NCI-H1436 treated with DMSO at 0.1 percent for 48 hours (cell line): ENCODE measurements at places on chromosomes 16 and 17.

DNA sequence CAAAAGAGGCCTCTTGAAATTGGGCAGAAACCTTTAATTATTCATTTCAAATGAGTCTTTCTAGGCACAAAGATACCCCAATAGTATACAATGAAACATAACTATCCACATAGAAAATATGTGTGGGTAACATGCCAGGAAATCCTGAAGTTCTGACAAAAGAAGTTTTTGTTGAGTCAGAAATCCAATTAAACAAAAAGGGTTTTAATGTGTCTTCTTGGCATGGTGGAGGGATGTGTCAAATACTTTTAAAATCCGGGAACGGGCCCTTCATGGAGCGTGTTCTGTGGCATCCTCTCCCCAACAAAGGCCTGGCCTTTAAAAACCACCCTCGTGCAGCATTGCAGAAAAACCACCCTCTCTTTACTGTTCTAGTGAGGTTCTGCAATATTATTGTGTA, 14.2 kb downstream of the CDRT4 start:
- no peak for DNase-seq

GRCh38 chr17:732902-733720, 715 bp downstream of the TLCD3A start:
- no peak for DNase-seq

- no peak for DNase-seq
These were observed 15.2 kb upstream of the ZNF469 start for GRCh38 chr16:88367560-88367959.

DNA sequence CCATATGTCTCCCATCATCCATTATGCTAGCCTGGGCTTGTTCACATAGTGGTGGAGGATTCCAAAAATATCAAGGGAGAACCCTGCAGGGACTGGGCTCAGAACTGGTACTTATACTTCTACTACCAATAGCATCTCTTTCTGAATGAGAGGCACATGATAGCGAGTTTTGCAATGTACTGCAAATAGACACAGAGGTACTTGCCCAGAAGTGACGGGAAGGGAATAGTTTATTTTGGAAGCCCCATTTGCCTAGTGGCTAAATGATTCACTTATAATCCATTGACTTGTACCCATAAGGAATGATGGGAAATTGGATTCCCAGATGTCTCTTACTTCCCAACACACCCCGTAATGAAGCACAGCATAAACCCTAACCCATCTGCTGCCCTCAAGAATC, 124.8 kb upstream of the ERCC4 start:
- DNase-seq, result no peak

DNA sequence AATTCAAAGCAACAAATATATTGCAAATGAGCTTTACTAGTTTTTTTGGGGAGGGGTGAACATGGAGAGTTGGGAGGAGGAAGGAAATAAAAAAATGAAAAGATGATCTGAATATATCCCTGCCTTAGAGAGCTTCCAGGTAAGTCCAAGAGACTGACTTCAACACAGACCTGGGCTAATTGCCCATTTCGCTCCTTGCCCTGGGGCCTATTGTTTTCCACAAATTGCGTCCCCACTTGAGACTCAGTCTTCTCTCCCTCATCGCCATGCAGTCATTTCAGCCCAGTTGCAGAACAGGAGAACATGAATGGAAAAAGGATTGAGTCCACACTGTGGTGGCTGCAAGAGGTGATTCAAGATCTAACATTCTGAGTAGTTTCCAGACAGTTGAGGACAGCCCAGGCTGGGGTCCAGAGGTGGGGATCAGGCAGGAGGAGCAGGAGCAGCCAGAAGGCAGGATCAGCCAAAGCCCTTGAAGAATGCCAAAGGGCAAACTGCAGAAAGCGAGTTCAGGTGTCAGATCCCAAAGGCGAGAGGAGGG, 21.6 kb upstream of the TOB1 start:
- no peak for DNase-seq

DNA sequence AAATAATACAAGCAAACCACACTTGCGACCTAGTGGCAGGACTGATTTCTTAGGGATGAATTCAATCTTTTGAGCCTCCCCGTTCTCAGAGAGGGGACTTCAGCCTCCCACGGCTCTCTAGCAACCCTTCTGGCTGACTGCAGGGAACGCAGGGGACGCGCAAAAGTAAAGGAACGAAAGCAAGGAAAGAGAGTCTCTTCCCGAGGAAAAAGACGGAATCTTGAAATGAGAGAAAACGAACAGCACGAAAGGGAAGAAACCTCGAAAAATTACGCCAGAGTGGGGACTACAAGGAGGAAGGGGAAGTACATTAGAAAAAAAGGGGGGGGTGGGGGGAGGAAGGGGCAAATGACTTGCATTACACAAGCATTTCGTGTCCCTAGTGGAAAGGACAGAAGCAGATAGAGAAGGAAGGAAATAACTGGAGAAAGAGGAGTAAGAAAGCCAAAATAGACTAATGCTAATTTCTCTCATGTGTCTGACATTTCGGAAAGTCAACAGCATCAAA, 1.2 kb downstream of the GRB2 start:
- no peak for DNase-seq

DNA sequence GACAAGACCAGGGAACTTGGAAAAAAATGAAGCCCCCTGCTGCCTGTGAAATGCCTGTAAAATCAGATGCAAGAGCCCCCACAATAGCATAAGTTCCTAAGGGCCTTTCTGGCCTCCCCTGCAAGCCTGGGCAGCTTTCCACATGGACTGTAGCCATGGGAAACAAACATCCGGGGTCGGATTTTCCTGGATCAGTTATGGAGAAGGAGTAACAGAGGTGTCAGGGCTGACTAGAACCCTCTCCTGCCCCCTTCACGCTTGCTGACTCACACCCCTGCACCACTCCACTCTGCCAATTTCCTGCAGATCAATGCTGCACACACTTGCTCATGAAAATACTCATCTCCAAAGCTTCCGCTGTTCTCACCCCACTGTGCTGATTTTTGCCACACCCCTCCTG, 258.6 kb downstream of the CBLN1 start:
- no peak for DNase-seq

DNA sequence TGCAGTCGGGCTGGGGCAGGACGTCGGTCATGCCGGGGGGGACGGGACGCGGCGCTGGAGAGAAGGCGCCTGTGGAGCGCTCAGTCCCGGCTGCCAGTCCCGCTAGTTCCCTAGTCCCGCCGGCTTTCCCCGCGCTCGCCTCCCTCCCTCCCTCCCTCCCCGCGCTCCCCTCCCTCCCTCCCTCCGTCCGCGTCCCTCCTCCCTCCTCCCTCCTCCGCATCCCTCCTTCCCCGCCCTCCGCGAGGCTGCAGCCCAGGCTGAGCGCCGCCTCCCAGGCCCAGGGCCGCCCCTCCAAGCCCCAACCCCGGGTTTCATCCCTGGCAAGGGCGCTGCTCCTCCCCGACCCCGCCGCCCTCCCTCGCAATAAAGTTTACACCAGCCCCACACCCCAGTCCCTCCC, 34.8 kb downstream of the TIMM22 start:
- no peak for DNase-seq

DNA sequence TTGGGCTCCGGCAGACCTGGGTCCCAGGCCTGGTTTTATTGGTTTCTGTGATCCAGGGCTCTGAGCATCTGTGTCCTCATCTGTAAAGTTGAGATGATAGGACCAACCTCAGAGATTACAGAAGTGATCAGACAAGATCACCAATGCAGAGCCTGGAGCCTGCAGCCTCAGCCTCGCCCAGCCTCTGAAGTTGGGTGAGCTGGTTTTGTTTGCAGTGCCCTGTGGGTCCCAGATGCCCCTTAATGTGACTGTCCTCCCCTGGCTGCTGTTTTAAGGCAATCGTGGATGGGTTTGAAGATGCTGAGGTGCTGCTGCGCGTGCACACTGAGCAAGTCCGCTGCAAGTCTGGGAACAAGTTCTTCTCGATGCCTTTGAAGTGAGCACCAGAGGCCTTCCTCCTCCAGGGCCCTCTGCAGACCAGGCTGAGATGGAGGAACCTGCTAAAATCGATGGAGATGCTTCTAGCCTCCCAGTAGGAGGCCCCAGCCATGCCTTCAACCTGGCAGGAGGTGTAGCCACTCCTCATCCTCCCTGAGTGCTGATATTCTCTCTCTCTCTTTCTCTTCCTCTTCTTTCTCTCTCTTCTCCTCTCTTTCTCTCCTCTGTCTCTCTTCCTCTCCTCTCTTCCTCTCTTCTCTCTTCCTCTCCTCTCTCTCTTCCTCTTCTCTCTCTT, 5.6 kb upstream of the MMP15 start:
- DNase-seq, result no peak

- no peak for DNase-seq
These were observed 79.5 kb upstream of the RPL38 start for GRCh38 chr17:74123866-74124444.

GRCh38 chr16:48101069-48101674, 54.6 kb downstream of the ABCC12 start:
- no peak for DNase-seq

GRCh38 chr17:65674246-65675045, 113.0 kb upstream of the AXIN2 start:
- no peak for DNase-seq

GRCh38 chr17:34156741-34157589, 98.1 kb upstream of the CCL2 start:
- DNase-seq, result no peak

DNA sequence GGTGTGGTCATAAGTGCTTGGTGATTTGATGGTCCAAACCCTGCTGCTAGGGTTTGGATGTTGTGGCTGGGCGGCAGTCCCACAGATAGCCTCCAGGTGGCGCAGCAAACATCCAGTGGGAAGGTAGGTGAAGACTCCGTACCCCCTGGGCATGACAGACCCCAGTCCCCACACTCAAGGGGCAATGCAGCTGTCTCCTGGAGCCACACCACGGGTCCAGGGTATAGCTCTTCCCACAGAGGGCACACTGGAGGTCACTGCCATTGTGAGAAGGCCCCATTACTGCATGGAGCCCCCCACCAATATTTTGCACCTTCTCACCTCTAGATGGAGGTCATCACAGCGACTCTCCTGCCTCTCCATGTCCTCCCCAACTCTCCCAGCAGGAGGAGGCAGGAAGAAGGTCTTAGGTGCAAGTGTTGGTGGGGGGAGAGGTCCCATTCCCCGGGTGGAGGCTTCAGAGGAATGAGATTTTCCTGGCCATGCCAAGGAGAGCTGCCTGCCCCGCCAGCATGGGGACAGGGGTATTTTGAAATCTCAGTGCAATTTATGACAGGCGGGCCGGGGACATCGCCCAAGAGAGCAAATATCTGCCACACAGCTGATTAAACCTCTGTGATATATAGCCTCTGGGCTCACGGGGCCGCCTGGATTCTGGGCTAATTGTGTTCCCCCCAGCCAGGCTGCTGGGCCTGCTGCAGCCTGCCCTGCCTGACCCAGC, 17.1 kb upstream of the C17orf113 start:
- DNase-seq, result no peak

DNA sequence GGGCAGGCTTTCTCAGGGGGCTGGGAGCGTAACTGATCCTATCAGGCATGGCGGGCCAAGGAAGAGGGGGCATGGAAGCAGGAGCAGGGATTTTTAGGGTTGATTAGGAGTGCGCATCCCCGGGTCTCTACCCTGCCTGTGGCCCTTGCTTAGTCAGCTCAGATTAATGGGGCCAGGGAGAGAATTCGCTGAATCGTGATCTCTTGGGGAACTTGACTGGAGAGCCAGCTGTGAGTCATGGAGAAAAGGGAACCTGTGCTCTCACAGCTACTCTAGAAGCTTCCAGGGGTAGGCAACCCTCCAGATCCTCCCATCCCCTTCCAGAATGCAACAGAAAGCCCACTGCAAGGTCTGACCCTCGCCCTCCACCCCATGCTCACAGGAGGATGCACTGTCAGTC, 3.6 kb downstream of the FOXN1 start:
- DNase-seq, result no peak

GRCh38 chr16:1024138-1024537, 42.6 kb downstream of the SOX8 start:
- DNase-seq, result no peak

- no peak for DNase-seq
These were observed 676 bp upstream of the KRT13 start for GRCh38 chr17:41505809-41506767.

GRCh38 chr16:67174706-67175231, 4.4 kb downstream of the NOL3 start:
- no peak for DNase-seq

- DNase-seq, result no peak
These were observed 10.1 kb upstream of the DHRS13 start for GRCh38 chr17:28912938-28913333.

DNA sequence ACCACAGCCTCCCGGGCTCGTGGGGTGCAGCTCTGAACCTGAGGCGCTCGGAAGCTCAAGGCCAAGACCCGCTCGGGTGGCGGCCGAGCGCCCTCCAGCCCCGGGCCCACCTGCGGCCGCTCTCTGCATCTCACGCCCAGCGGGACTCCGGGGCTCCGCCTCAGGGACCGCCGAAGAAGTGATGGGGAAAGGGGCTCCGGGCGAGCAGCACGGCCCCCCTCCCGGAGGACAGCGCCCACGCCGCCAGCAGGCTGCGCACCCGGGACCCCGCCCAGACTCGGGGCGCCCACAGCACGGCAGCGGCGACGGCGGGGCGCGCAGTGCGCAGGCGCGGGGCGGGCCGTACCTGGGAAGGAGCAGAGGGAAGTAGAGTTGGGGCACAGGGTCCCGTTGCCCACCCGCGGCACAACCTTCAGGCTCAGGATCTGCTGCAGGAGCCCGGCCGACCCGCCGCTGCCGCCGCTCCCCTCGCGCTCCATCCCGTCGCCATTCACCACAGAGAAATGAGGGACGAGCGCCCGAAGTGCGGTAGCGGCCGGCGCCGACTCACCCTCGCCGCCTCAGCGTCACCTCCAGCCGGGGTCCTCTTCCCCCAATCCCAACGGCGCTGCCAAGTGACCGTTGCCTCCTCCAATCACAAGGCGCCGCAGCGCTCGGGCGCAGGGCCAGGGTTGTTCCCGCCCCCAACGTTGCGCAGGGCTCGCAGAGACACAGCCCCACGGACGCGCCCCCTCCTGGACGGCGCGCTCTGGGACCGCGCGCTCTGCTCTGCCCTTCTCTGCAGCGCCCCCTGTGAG, at the start of gene TMEM170A:
TSS of gene TMEM170A (minus strand) at position 568 of the 797 bp plus-strand sequence. CDS start at position 479, 89 bp downstream.
- DNase-seq, result peak; percentile 92

GRCh38 chr17:64492481-64493109, 4.3 kb downstream of the POLG2 start:
- no peak for DNase-seq

- DNase-seq, result no peak
These were observed 12.1 kb downstream of the TELO2 start for GRCh38 chr16:1505073-1505844.

GRCh38 chr17:28741358-28742349, 2.2 kb upstream of the TRAF4 start:
- no peak for DNase-seq

- no peak for DNase-seq
These were observed 260.2 kb downstream of the ZFHX3 start for GRCh38 chr16:72787514-72788268.

GRCh38 chr16:78389009-78389498, 289.6 kb downstream of the WWOX start:
- DNase-seq, result no peak

- DNase-seq, result no peak
These were observed 26.0 kb downstream of the SGSM2 start for GRCh38 chr17:2363318-2363717.
